ENCODE measurements at places on chromosomes 6 and 20.

GRCh38 chr6:163416557-163417253, 2.2 kb downstream of the QKI start:
- peak; percentile 28 for DNase-seq

- DNase-seq, result no peak
These were observed 89.2 kb downstream of the DNAH8 start for GRCh38 chr6:38804358-38804757.

DNA sequence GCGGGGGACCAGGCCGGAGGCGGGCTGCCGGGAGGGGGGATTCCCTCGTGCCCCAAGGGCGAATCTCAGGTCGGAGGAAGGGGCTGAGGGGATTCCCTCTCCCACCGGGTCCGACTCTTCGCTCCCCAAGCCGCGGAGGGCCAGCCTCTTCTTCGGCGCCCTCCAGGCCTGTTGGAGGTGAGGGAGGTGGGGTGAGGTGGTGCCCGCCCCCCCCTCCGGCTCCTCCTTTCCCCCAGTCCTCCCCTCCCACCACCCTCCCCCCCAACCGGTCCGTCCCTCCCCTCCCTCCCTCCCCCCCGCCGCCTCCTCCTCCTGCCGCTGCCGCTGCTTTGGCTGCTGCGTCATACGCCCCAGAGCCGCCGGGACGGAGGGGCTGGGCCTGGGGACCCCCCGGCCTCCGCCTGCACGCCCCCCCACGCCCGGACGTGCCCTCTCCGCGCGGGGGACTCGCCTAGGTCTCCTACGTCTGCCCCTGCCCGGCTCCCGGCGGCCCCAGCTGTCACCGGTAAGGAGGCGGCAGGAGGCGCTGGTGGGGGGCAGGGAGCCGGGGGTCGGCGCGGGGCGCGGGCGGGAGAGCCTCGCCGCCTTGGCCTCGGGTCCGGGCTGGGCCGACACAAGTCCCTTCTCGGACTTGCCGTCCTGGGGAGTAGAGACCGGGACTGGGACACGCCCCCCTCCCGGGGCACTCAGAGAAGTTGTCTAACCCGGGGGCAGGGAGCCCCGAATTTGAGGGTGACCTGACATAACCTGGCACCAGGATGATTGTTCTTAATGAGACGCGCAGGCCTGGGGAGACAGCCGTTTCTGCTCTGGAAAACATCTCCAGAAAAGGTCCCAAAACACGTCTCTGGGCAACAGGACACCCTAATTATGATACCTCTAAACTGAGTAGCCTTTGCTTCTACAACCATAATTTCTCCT, at the start of gene PHF1:
PHF1 (plus strand) TSS at position 304 of the 921 bp plus-strand sequence. CDS start 1,250 bp downstream, outside the sequence.
- no peak for DNase-seq

DNA sequence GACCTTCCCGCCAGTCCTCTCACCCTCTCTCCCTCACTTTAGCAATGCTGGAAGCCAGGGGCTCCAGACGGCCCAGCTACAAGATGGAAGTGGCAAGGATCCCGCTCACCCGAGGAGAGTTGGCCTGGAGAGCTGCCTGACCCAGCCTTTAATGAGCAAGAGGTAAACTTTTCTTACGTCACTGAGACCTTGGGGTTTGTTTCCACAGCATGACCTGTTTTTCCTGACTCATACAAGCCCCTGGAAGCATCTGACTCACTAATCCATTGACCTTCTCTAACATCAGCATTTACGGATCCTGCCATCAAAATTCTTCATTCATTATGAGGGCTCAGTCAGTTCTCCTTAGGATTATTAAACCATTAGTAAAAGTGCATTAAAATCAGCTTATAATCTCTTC, 120.4 kb downstream of the MYLK4 start:
- peak; percentile 88 for DNase-seq

DNA sequence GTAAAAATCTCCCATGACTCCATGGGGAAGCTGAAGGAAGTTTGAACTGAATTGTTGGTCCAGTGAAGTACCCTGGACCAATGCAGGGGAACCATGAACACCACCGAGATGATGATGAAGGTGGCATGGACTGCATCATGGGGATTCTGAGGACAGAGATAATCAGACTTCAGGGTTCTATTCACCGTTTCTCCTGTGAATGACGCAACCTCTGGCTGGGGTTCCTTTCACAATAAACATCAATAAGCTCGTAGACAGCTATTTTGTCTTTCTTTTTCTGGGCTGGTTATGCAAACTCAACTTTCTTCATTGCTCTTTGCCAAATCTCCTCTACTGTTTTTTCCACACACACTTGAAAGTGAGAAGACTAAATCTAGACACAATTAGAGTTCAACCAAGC, 87.9 kb upstream of the NKX2-2 start:
- DNase-seq, result no peak

- DNase-seq, result no peak
These were observed 21.2 kb upstream of the ADIG start for GRCh38 chr20:38559764-38560163.

DNA sequence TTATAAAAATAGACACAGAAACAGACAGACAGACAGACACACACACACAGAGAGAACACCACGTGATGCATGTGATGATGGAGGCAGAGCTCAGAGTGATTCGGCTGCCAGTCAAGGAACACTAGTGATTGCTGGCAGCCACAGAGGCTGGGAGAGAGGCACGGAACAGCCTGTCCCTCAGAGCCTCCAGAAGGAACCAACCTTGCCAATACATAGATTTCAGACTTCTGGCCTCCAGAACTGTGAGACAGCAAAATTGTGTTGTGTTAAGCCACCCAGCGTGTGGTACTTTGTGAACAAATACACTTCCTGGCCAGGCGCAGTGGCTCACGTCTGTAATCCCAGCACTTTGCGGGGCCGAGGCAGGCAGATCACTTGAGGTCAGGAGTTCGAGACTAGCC, 9.5 kb upstream of the PARD6B start:
- DNase-seq, result no peak

- DNase-seq, result no peak
These were observed 92.8 kb downstream of the ARID1B start for GRCh38 chr6:156869980-156870398.

DNA sequence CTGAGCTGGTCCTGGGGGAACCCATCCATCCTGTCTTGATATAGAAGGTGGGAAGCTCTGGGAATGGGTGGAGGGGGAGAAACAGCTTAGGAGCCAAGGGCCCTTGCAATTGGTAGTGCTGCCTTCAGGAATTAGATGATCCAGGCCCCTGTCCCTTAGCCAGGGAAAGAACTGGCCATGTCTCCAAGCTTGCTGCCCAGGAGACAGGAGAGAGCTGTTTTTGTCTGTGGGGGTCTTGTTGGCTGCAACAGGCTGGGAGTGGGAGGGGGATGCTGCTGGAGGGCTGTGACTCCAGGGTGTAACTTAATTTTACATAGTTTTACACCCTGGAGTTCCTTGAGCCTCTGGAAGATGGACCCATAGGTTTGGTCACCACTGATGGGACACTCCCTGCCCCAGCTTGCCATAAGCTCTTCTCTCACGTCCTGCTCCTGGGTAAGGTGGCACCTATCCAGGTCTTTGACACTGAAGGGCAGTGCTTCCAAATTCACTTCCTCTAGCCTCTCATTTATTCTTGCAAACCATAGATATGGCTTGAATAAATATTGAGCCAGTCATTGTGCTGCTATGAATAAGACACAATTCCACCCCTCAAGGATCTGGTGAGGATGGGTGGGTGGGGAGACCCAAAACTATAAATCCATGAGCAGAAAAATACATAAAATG, 16.8 kb downstream of the VEGFA start:
- no peak for DNase-seq

DNA sequence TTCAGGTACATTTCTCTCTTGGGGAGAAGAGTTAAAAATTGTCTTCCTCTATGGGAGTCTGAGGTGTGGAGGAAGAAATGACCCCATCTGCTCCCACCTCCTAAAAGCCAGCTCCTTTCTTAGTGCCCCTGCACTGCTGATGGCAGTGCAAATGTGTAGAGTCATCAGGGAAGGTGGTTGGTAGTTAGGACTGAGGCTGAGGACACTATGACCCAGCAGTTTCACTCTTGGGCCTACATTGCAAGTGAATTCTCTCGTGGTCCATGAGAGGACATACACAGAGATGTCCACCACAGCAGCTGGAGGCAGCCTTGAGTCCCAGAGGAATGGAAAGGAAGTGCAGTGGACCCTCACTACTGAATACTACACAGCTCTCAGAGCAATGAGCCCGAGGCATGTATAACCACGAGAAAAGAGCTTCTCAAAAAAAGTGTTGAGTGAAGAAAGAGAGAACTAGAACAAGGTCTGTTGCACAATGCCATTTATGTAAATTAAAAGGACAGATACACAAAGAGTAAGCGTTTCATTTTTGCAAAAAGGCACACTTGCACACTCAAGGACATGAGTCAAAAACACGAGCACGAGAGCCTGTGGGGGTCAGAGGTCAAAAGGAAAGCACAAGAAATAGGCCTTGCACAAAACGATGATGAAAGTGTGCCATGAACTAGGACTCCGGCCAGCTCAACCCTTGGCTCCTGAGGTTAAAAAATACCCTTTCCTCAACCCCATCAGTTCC, 308.2 kb upstream of the PRND start:
- DNase-seq, result no peak

- no peak for DNase-seq
These were observed 343.8 kb upstream of the MMS22L start for GRCh38 chr6:97626671-97627441.

- no peak for DNase-seq
These were observed 12.1 kb downstream of the TRAPPC3L start for GRCh38 chr6:116533233-116533957.

DNA sequence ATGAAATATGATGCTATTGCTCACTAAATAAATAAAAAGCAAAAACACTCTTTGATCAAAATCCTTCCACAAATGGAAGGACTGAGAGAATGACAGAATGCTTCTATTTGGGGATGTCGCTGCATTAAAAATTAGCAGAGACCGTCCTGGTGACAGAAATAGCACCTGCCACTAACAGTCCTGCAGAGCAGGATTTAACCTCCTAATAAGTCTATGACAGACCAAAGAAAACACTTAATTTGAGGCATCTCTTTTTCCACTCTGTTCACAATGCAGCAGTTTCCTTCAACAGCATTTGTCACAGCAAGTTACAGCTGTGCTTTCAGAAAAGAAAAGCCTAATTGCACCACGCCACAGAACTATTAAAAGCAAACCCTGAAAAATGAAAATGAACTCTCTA, 140.6 kb upstream of the BEND6 start:
- DNase-seq, result no peak

DNA sequence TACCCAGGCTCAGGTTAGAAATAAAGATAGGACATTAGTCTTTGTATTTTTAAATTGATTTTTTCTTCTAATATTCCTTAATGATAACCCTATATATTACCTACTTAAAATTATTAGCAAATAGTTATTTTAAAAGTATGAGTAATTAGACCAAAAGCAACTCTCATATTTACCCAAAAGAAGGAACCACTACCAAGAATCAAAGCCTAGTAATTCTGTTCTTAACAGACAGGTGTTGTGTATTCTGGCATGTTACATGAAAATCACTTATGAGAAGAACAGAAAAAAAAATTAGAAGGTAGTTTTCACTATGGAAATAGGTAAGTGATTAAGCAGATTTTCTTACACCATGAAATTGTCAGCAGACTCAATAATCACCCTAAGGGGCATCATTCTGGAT, 105.1 kb downstream of the ATG5 start:
- no peak for DNase-seq

DNA sequence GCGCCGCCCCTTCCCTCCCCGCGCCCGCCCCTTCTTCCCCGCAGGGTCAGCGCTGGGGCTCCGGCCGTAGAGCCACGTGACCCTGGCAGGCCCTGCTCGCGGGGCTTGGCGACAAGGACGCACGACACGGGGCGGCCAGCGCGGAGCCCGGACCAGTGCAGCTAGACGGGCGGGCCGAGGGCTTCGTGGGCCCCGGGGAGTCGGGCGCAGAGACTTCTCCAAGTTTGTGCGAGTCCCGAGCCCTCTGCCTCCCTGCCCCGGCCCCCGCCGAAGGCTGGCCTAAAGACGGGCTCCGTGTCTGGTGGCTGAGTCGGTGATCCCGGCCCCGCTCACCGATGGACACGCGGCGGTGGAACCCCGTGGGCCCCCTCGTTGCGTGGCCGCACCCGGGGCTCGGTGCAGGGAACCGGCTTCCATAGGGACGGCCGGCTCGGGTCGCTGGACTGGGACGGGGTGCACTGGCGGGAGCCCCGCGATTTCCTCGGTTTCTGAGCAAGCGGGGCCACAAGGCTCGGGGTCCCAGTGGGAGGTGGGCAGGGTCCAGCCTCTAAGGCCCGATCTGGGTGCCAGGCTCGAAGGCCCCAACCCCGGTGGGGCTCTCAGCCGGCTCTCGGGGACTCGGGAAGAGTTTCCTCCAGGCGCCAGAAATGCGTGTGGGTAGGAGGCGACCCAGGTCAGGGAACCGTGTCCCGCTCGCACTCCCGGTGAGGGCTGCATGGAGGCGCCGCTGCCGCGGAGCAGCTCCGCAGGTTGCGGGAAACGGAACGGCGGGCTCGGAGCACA, 452 bp upstream of the GATA5 start:
- peak; percentile 50 for DNase-seq

DNA sequence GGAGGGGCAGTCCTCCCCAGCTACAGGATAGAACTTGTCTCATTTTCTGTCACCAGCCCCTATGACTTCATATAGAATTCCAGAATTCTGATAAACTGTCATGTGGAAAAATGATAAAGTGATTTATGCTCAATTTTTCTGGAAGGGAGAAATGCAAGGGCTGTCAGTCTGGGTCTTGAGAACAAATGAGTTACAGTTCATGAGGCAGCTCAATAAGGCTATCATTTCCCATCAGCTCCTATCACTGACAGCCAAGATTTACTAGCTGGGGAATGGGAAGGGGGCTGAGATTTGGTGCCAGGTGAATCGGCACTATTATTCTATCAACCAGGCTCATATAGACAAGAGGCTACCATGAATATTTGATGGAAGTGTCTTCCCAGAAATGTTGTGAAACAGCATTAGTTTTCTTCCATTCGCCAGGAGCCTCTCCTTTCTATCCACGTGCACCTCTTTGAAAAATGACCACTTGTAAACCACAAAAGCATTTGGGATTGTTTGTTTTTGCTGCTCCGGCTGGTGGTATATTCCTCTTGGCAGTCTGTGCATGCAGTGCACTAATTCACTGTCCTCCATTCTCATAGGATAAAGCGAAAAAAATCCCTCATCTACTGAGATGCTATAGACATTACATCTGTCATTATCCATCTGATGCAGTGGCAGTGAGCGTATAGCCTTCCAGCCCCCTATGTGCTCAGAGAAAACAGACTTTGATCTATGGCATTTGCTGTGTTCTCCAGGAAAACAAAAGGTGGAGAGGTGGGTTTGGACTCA, 528.7 kb upstream of the RNF217 start:
- no peak for DNase-seq

DNA sequence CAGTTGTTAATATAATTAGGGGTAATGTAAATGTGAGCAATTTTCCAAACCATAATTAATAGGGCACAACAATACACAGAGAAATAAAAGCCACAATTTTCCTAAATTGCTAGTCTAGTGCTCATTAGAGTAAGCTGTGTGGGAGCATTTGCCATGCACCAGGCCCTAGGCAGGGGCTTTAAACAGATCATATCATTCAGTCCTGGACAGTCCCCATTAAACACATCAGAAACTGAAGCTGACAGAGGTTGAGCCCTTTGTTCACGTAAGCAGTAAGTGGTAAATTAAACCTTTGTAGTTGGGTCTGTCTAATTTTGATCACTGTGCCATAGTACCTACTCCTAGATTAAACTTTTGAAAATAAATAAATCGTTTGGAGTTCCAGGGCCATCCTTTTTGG, 931.1 kb downstream of the C6orf118 start:
- no peak for DNase-seq

Data from PC-9 (cell line).